ENCODE measurements at places on chromosomes 11 and 22. TPM values are rescaled to one million over a fixed set of nuclear protein-coding genes. Genes with fewer than 3 reads are reported as not detected.

- no peak overlapping the region for H3K27ac ChIP-seq
- no peak for DNase-seq
- H3K4me3 ChIP-seq, result no peak overlapping the region
- H3K27me3 ChIP-seq, result no peaks in the 10 kb centered on the region
Observed at GRCh38 chr22:24394254-24394653, 33.1 kb upstream of the ADORA2A start.

The ANGPTL5 gene
- total RNA-seq, result 2.8 TPM

The KCNJ1 gene
- total RNA-seq, result not detected

The TNNT3 gene
- total RNA-seq, result 2.5 TPM

DNA sequence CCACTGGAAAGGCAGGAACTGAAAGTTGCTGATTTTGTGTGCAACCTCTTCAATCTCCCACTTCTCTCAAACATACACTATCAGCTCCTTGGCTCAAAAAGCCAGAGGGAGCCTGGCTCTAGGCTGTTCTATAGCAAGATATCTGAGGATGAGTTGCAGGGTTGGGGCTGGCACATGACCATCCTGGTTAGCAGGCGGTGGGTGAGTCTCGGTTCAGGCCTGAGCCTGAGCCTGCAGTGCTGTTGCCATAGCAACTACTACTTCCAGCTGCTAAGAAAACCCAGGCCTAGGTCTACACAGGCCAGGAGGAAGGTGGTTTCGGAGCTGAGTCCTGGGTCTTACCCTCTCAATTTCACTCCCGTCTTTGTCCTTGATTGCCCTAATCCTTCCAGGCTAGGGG lies 39.0 kb downstream of the CWC15 start:
- no peak overlapping the region for H3K27ac ChIP-seq
- no peak overlapping the region for H3K4me3 ChIP-seq
- no peaks in the 10 kb centered on the region for H3K27me3 ChIP-seq
- H3K4me1 ChIP-seq, result peaks cover 1% of the 10 kb centered on the region
- H3K36me3 ChIP-seq, result no peaks in the 10 kb centered on the region
- no peak for DNase-seq

- no peaks in the 10 kb centered on the region for H3K27me3 ChIP-seq
- H3K4me1 ChIP-seq, result no peaks in the 10 kb centered on the region
- no peak overlapping the region for H3K27ac ChIP-seq
- DNase-seq, result no peak
- no peak overlapping the region for H3K4me3 ChIP-seq
Observed at GRCh38 chr11:97638641-97639224, 1248.9 kb downstream of the JRKL start.

The LARGE2 gene
- 8.0 TPM for total RNA-seq

The OR10D3 gene
- total RNA-seq, result not detected

GRCh38 chr11:44766112-44766971 lies 39.6 kb downstream of the TSPAN18 start:
- no peaks in the 10 kb centered on the region for H3K27me3 ChIP-seq
- no peak overlapping the region for H3K4me3 ChIP-seq
- DNase-seq, result peak; percentile 67
- H3K27ac ChIP-seq, result peak overlapping the region; percentile 81
- peaks cover 14% of the 10 kb centered on the region for H3K4me1 ChIP-seq
- no peaks in the 10 kb centered on the region for H3K36me3 ChIP-seq

The VWCE gene
- total RNA-seq, result 9.4 TPM

GRCh38 chr11:65953471-65953870 lies 8.1 kb upstream of the SART1 start:
- DNase-seq, result no peak
- H3K27ac ChIP-seq, result no peak overlapping the region
- H3K4me1 ChIP-seq, result no peaks in the 10 kb centered on the region
- H3K36me3 ChIP-seq, result no peaks in the 10 kb centered on the region

The MOGAT2 gene
- not detected for total RNA-seq

The KCNE3 gene
- total RNA-seq, result 11.9 TPM

DNA sequence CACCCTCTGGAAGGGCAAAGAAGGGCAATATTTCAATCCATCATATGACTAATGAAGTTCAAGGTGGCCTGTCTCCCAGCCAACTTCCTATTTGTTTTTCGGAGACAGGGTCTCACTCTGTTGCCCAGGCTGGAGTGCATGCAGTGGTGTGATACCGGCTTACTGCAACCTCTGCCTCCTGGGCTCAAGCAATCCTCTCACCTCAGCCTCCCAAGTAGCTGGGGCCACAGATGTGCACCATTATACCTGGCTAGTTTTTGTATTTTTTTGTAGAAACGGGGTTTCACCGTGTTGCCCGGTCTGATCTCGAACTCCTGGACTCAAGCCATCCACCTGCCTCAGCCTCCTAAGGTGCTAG lies 13.4 kb downstream of the ABTB2 start:
- no peak overlapping the region for H3K27ac ChIP-seq
- peaks cover 19% of the 10 kb centered on the region for H3K4me1 ChIP-seq

The HBD gene
- total RNA-seq, result not detected

The BAIAP2L2 gene
- total RNA-seq, result 2.2 TPM

The MFRP gene
- not detected for total RNA-seq

The NUDT8 gene
- total RNA-seq, result 10.5 TPM

The TRIM49 gene
- total RNA-seq, result not detected

- H3K27me3 ChIP-seq, result no peaks in the 10 kb centered on the region
- no peaks in the 10 kb centered on the region for H3K4me1 ChIP-seq
- no peaks in the 10 kb centered on the region for H3K36me3 ChIP-seq
Observed at GRCh38 chr22:37277384-37277783, 4.9 kb upstream of the CYTH4 start.

The FOLR3 gene
- total RNA-seq, result not detected

The TMEM191B gene
- total RNA-seq, result 0.53 TPM

The APOA4 gene
- not detected for total RNA-seq

DNA sequence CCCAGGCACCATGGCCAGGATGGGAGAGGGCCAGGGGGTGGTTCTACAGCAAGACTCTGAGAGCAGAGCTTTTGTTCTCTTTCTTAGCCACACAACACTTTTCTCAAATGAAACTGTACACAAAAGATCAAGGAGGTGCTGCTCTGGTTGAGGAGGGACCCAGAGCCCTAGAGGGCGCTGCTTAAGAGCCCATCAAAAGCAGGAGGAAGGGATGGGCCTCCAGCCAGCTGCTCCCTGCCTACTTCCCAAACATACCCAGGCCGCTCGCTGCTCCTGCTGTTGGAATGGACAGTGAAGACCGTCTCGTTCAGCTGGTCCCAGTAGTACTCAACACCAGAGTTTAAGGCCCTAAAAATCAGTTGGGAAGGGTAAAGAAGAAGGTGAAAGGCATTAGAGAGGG lies 18.4 kb upstream of the CHRM4 start:
- H3K4me1 ChIP-seq, result peaks cover under 1% of the 10 kb centered on the region
- peaks cover 2% of the 10 kb centered on the region for H3K36me3 ChIP-seq
- no peak overlapping the region for H3K27ac ChIP-seq
- H3K4me3 ChIP-seq, result no peak overlapping the region
- DNase-seq, result no peak
